NCI-H2029 (cell line): ENCODE measurements at places on chromosomes 7 and 10.

DNA sequence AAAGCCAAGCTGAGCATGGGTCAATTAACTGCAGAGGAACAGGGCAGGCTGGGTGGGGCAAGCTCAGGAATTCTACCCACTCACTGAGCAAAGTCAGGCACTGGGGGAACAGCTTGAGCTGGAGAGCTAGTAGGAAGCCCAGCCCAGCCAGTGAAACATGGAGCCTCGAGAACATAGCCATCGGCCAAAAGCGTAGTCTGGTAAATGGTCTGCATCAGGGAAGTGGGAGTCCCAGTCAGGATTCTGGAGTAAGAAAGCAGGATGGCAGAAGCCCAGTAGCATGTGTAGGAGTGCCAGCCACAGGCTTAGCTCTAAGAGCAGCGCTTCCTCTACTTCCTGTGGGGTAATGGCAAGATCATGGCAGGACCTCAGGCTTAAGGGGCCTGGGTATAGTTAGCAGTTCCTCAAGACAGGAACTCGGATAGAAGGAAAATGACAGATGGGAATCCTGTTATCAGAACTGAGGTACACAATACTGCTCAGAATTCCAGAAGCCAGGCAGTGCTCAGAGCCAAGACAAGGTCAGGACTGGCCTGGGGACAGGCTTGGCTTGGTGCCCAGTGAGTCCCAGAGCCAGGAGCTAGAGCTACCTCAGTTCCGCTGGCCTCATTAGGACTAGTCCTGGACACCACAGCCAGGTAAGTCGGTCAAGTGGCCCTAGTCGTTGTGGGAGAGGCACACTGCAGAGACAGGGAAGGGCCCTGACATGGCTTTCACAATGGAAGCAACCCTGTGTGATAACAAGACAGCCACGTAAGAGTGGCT is 65.4 kb upstream of the MXI1 start:
- peak; percentile 26 for DNase-seq

GRCh38 chr7:1192171-1192676 is 32.2 kb upstream of the ZFAND2A start:
- no peak for DNase-seq

DNA sequence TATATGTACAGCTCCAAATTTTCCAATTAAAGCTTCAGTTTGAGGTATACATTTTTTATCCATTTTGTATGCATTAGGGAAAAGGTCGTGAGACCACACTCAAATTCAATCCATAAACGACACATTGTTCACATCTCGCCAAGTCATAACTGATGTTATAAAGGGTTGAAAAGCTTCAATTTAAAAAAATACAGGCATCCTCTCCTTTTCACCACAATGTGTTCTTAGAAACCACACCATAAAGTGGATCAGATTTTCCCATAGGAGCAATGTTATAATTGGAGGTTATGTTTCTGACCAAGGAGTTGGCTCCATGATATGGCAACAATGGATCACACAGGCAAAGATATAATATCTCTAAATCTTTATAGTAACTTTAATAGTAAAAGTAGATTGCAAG is 663.6 kb downstream of the PARD3 start:
- DNase-seq = no peak

GRCh38 chr7:134811765-134812164 is 32.3 kb downstream of the CALD1 start:
- DNase-seq = no peak

DNA sequence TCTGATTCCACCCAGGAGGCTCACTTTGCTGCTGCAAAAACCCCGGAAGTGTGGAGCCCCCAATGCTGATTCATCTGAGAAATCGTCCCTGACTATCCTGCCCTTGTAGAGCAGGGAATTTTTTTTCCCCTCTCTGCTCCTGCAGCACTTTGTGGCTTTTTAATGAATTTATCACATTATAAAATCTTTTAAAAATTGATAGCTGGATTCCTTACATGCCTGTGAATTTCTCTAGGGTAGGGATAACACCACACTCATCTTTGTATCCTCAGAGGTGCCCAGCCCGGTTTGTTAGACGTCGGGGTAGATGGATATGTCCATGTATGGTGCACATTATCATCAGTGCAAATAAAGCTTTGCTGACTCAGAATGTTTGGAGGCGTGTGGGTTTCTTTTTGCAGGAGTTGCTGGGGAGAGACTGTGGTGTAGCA is 185.7 kb downstream of the STK31 start:
- no peak for DNase-seq

- no peak for DNase-seq
Observed at GRCh38 chr7:91226411-91226810, 37.8 kb upstream of the FZD1 start.

- no peak for DNase-seq
Observed at GRCh38 chr7:42096681-42097561, 140.1 kb downstream of the GLI3 start.

GRCh38 chr7:516606-517456 is 2.8 kb downstream of the PDGFA start:
- DNase-seq = no peak

DNA sequence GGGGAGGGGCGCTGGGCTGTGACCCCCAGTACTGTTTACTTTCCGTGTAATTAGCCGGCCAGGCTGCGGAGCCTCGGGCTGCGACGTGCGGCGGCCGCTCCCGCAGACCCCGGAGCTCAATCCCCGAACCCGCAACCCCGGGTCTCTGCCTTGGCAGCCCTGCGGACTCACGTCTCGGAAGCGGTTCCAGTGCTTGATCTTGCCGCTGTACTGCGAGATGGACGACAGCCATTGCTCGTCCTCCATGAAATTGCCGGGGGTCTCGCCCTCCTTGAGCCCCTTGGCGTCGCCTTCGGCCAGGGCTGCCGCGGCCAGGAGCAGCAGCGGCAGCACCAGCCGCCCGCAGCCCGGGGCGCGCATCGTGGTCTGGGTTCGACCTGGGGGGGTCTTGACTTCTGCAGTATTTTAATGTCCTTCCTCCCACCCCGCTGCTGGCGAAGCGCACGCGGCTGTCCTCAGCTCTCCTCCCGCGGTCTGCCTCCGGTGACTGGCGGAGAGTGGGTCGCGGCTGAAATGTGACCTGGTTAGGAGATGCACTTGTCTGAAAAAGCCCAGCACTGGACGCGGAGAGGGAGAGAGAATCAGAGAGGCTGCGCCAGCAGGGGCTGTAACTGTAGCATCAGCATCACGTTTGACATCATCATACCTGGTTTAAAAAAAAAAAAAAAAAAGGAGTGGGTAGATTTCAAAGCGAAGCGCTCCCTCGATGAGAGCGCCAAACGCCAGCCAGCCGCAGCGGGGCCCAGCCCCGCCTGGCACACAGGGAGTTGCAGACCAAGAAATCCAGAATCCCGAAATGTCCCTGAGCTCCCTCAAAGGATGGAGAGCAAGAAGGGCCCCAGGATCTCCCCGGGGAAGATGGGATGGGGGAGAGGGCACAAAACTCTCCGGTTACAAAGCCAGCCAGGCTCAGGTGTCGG is at the start of gene SPOCK2:
TSS of gene SPOCK2 (minus strand) at position 583 of the 920 bp plus-strand sequence. CDS start at position 360, 223 bp downstream.
- DNase-seq = no peak

GRCh38 chr10:53395449-53395848 is 622.9 kb upstream of the MBL2 start:
- DNase-seq = no peak

- DNase-seq = no peak
Observed at GRCh38 chr10:131195116-131195515, 116.4 kb downstream of the TCERG1L start.
